GM13976 (cell line): ENCODE measurements at places on chromosomes 3 and 15.
A peak's percentile ranks its signal among the peaks of the same experiment; 100 is the strongest.

GRCh38 chr3:183924956-183925355 lies 40.3 kb upstream of the PARL start:
- no peak for DNase-seq

DNA sequence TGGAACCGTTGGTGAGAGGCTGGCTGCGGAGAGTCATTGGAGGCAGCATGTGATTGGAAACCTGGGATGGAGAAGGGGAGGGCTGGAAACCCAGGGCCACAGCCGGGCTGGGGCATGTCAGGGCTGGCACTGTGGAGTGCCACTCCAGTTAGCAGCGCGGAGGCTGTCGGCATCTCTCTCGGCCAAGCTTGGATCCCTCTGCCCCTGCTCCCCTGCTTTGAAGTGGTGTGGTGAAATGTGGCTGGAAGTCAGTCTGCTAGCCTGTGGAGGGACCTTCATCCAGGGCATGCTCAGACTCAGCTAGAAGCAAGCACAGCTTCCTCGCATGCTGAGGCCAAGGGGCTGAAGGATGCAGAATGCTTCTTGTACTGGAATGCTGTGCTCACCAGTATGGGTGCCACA lies 13.5 kb downstream of the SLCO3A1 start:
- DNase-seq = no peak

DNA sequence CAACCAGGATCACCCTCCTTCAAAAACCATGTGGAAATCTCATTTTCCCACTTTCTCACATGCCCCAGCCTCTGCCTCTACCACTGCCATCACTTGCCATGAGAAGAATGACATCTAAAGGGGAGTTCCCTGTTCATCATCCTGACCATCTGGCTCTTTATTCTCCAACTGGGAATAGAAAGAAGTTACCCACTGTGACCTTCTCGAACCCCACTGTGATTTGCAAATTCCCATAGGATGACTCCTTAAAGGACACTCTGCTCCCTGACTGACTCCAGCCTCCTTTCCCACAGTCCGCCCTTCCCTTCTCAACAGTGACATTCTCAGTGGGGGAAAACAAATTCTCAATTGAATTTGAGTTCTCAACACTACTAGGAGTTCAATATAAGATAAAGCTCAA lies 440.5 kb downstream of the NR2F2 start:
- DNase-seq = no peak

DNA sequence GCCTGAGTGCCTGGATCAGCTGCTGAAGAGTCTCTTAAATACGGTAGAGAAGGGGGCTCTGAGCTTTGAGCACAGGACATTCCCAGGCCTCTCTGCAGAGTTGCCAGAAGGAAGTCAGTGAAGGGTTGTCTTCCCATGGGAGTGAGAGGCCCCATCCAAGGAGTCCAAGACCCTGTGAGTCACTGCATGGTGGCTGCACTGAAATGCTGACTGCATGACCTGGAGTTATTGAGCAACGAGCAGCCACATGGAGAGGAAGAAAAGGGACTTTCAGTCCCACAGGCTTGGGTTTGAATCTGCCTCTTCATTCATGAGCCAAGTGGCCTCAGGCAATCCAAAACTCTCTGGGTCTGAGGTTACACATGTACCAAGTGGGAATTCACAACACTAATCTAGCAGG lies 69.6 kb upstream of the RASGRF1 start:
- no peak for DNase-seq

- DNase-seq = no peak
Observed at GRCh38 chr3:152386208-152386607, 117.5 kb downstream of the MBNL1 start.

GRCh38 chr3:114114719-114115118 lies 58.2 kb downstream of the QTRT2 start:
- DNase-seq = no peak

GRCh38 chr3:168585544-168585943 lies 489.8 kb upstream of the GOLIM4 start:
- DNase-seq = no peak

DNA sequence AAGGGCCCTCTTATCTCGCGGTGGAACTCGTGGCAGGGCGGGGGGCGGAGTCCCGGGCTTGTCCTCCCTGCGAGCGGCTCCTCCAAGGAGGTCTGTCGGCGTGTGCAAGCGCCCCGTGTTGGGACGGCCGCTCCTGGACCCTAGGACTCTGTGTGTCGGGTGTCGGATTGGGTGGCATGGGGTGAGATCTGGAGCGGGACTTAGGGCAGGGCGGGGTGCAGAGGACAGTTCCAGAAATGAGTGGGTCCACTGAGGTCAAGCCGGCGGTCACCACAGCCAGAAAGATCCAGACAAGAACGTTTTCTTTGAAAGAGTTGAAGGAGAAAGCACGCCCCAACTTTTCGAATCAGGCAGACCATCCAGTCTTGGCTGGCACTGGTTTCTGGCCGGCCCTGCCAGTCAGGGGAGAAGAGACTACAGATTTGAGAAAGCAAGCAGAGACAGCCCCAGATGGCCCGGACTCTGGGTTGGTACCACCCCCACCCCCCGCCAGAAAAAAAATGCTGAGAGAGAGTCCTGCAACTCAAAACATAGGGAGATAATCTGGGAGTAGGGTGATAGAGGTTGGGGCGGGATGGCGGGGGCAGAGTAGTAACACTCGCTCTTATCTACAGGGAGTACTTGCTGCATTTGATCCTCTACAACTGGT lies 784 bp upstream of the CISH start:
- no peak for DNase-seq

DNA sequence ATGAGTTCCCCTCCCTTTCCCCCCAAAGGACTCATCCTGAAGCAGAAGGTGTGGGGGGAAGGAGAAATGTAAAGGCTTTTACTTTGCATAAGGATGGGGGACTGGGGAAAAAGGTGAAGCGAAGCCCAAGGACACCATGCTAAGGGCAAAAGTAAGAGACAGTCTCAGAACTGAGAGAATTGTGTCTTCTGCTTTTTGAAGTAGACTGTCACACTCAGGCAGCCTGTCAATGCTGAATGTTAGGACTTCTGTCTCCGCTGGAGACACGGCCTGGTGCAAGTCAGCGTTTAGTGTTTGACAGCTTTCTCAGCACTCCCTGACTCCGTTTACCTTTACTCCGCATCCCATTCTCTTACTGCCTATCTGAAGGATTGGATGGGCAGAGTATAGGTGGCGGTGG lies 13.8 kb downstream of the RBM5 start:
- DNase-seq = no peak

- no peak for DNase-seq
Observed at GRCh38 chr3:102206511-102207031, 228.2 kb upstream of the ZPLD1 start.

GRCh38 chr15:64858021-64858575 lies 16.4 kb downstream of the PLEKHO2 start:
- no peak for DNase-seq

- no peak for DNase-seq
Observed at GRCh38 chr15:29451201-29451781, 181.7 kb upstream of the NSMCE3 start.

DNA sequence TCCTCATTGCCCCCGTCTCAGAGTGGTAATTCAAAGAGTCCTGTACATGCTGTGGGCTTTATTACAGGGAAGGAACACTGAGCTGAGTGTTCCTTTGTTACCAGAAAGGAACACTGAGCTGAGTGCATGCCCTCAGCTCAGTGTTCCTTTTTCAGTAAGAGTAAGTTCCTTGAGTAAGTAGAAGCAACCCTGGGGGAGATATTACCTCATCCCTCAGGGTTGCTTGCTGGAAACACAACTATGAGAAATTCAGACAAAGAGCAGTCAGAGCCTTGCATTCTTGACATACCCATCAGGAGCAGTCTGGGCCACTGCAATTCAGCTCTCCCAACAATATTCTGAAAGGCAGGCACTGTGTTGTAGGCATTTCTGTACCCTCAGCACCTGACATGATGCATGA lies 17.0 kb downstream of the CHRM5 start:
- DNase-seq = no peak

DNA sequence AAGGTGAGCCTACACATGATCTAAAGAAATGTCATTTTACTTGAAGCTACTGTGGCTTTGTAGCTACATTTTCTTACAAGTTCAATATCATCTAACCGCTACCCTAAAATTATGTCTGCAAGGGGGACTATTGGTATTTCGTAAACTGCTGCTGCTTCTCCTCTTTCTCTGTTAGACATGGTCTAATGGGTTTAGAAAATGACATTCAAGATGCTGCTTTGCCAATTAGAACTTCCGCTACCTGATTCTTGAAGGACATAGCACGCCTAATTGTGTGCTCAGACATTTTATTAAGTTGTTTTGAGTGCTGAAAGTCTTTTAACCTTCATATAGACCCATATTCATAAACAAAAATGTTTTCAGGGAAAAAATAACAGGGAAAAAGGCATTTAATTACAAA lies 283.7 kb upstream of the ICE2 start:
- no peak for DNase-seq

- DNase-seq = no peak
Observed at GRCh38 chr15:62769604-62770003, 272.9 kb upstream of the TPM1 start.

- no peak for DNase-seq
Observed at GRCh38 chr15:29612096-29612495, 210.2 kb downstream of the TJP1 start.

GRCh38 chr3:39064646-39065045 lies 12.8 kb downstream of the WDR48 start:
- no peak for DNase-seq

- DNase-seq = no peak
Observed at GRCh38 chr3:145427355-145427754, 733.6 kb downstream of the PLOD2 start.

- no peak for DNase-seq
Observed at GRCh38 chr15:28993051-28993719, 107.4 kb downstream of the APBA2 start.

GRCh38 chr15:68992696-68993095 lies 21.8 kb upstream of the NOX5 start:
- no peak for DNase-seq

- DNase-seq = no peak
Observed at GRCh38 chr3:43031889-43032545, 52.9 kb downstream of the GASK1A start.

DNA sequence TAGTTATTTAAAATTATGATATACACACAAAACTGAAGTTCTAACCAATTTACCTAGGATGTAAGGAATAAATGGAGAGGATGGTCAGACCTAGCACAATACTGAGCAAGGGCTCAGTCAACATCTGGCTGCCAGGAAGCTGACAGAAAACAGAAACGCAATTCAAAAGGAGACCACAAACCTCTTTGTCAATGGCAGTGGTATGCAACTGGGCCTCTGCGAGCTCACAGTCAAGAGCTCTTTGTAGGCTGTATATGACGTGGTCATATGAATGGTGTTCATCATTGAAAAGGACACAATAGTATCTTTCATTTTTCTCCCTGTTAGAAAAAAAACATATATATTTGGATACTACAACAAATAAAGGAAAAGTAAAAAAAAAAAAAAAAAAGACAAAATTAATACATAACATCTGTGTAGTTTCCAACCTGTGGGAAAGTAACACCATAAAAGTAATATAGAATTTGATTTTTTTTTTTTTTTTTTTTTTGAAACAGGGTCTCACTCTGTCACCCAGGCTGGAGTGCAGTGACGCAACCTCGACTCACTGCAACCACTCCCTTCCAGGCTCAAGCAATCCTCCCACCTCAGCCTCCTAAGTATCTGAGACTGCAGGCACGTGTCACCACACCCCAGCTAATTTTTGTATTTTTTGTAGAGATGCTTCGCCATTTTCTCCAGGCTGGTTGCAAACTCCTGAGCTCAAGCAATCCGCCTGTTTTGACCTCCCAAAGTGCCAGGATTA lies 37.9 kb downstream of the UBR1 start:
- peak; percentile 26 for DNase-seq

GRCh38 chr15:72086010-72086697 lies 31.8 kb downstream of the MYO9A start:
- DNase-seq = no peak

- DNase-seq = no peak
Observed at GRCh38 chr15:37625576-37625975, 308.9 kb upstream of the TMCO5A start.

DNA sequence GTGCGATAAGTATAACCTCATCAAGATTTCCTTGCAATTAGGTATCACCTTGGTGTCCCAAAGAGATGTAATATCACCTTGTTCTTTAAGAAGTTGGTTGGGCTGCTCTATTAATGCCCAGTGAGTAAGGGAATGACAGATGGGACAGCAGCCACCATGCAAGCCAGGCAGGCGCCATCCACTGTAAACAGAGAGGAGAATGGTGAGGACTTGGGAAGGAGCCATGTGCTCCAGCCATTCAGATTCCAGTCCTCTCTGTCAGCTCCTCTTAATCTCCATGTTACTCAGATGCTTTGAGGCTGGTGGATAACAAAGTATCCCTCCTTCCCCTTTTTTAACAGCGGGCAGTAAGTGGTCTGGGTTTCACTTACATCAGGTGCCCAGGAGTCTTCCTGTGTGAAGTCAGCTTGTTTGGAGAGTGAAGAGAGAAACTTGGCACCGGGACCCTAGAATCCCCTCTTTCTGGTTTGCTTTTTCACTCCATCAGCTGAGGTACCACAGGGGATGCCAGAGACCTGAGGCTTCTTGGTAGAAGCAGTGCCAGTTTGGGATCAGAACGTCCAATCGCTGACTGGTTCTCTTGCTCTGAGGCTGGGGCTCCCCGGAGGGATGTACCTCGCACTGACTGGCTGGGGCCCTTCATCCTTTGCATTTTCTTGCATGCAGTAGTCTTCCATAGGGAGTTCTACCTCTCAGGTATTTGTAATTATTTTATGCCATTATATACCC lies 29.5 kb downstream of the SLCO3A1 start:
- no peak for DNase-seq

GRCh38 chr15:100601163-100601562 lies 821 bp downstream of the LINS1 start:
- DNase-seq = no peak

- DNase-seq = no peak
Observed at GRCh38 chr15:40266828-40267304, 16.0 kb downstream of the ANKRD63 start.

- peak; percentile 63 for DNase-seq
Observed at GRCh38 chr3:157201648-157202278, 41.8 kb upstream of the CCNL1 start.

DNA sequence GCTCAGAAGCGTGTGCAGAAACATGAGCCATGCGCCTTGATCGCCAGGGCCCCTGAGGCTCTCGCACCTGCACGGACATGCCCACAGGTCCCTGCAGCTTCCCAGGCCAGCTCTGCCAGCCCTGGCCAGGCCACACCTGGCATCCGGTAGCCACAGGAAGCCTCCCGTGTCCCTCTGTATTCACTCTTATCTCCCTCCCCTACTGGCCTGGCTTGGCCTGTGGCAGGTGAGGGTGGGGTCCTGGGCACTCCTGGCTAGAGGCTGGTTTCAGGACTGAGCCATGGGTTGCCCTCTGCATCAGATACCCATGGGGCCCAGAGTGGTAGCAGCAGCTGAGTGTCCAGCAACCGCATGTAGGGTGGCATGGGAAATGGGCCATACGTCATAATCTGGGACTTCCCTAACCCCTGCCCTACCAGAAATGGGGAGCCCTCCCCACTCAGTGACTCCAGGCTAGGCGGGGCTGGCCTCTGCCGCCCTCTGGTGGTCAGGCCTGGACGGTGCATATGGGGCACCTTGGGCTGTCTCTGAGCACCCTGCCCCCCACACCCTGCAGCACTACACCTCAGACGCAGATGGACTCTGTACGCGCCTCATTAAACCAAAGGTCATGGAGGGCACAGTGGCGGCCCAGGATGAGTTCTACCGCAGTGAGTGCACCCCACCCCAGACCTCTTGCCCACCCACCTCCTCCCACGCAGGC lies 12.6 kb upstream of the LMAN1L start:
- peak; percentile 97 for DNase-seq
